ENCODE measurements at places on chromosomes 7 and 10.

- DNase-seq, result no peak
Observed at GRCh38 chr10:129486805-129487204, 19.8 kb downstream of the MGMT start.

GRCh38 chr7:131000389-131000788 lies 266.4 kb upstream of the KLF14 start:
- no peak for DNase-seq

DNA sequence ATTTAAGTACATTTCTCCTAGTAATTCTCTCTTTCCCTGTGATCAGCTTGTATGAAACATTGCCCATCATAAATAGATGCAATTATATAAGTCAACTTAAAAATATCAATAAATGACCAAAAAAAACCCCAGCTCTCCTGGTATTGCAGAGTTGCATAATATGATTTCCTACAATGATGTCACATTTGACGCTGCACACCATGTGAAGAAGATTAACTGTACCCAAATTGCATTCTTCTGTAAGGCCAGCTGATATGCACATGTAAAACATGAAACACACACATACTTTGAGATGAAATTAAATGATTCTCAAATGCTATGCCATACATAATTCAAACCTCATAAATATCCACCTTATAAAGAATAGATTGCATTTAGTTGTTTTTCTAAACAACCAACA lies 115.5 kb downstream of the AGMO start:
- DNase-seq, result no peak

DNA sequence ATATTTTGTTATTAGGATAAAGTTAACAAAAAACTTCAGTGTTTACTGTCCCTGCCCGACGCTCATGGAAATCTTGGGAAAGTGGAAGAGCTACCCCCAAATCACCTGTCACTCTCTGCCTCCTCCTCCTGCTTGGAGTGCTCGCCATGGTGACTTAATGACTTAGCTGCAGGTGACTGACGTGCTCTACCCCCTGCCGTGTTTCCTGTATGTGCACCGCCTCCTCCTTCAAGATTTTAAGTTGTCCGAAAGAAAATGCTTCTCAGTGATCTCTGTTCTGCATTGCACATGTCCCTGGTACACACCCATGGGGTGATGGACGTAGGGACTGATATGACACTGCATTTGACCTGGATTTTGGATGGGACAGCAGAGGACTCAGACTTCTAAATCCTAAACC lies 338.8 kb upstream of the SHH start:
- no peak for DNase-seq

GRCh38 chr10:99266383-99266782 lies 30.7 kb upstream of the HPSE2 start:
- DNase-seq, result no peak

DNA sequence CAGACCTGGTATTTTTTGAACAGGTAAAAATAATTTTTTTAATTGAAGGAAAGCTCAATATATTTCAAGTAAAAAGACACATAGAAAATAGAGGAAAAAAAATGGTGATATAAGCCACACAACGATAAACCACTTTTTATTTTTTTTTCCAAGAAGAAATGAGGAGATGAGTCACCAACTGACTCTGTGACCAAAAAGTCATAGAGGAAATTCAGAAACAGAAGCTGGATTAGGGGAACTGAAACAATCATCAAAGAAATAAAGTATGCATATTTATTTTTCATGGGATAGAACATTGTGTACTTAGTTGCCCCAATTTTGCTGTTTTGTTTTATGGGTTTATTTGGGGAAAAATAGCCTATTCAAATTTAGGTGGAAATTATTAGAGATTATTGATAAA lies 176.8 kb upstream of the AGR3 start:
- no peak for DNase-seq

- DNase-seq, result no peak
Observed at GRCh38 chr7:103116511-103116910, 32.4 kb downstream of the NAPEPLD start.

- no peak for DNase-seq
Observed at GRCh38 chr10:51439645-51440044, 259.8 kb downstream of the CSTF2T start.

- DNase-seq, result no peak
Observed at GRCh38 chr10:14382022-14382421, 51.3 kb upstream of the FRMD4A start.

DNA sequence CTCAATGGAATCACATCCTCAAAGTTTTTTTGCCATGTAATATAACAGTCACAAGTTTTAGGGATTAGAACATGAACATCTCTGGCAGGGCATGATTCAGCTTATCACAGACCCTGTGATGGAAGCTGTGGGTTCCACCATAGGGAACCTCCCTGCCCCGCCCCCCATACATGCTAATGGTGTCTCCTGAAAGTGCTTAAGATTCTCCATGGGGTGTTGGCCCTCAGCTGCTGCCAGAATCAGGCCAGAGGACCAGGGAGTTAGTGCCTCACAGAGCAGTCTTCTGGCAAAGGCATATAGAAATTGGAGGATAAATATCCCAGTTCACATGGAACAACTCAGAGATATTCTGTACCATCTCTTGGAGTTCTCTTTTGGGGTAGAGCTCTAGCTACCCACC lies 119.4 kb downstream of the RAB11FIP2 start:
- no peak for DNase-seq

DNA sequence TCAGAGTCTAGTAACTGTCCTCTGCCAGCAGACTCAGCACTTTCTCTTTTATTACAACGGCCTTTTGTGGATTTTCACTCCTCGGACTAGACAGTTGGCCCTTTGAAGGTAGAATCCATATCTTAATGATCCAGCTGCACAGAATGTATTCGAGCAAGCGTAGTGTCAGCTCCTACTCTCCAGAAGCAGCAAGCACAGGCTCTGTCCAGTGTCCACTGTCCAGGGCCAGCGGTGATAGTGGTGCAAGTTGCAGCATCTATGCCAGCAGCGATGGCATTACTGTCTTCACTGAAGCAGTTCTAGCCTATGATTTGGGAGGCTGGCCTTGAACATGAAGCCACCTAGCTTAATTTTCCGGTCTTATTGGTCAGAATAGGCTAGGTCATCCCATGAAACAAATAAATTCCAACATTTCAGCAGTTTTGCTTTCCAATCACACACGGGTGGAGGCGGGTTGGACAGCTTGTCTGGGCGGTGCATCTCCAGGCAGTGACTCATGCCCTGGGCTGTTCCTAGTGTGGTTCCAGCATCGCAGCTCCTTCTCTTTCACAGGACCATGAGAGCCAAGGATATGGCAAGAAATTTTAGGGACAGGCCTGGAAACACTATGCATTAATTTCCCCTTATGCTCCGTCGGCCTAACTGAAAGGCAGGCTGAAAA lies 108.6 kb upstream of the KCNMA1 start:
- no peak for DNase-seq

- DNase-seq, result no peak
Observed at GRCh38 chr10:13351340-13351915, 3.3 kb upstream of the SEPHS1 start.

DNA sequence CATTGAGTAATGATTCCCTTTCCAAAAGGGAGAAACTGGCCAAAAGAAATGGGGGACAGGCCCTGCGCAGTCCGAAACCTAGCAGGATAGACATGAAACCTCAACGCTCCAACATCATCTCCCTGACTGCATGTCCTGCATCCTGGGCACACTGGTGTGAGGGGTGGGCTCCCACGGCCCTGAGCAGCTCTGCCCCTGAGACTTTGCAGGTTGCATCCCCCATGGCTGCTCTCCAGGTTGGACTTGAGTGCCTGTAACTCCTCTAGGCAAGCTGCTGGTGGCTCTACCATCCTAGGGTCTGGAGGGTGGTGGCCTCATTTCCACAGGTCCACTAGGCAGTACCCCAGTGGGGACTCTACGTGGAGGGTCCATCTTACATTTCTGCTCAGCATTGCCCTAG lies 16.3 kb upstream of the CRYGN start:
- DNase-seq, result no peak

DNA sequence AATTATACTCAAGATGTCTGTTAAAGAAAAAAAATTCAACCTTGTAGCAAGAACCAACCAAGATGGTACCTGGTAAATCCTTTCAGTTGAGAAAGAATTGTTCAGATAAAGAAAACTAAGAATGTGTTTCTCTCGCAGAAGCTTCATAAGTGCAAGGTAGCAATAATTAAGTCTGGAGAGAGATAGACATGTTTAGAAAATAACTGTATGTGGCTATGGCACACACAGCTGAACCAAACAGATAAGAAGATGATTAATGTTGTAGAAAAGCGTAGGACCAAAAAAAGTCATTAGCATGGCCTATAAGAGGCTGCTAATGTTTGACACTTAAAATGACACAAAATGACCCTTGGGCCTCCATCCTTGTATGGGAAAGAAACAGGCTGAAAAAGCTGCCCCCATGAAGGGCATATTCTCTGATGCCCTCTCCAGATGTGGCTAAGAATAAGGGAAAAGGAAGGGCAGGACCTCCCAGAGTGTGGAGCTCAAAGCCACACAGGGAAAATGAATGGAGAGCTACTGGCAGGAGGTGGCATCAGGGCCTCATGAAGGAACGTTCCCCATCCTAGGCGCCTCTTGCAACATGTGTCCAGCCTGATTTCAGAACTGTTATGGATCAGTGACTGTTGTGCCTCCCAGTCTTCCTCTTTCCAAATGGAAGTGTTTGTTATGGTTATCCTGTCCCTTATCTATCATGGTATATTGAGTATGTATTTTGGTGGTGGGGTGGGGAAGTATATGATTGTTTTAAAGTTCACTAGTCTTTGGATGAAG lies 30.7 kb downstream of the TLL2 start:
- no peak for DNase-seq

- DNase-seq, result no peak
Observed at GRCh38 chr7:76997381-76998284, 34.5 kb downstream of the SPDYE17 start.

GRCh38 chr7:155003092-155003375 lies at the start of gene PAXIP1:
TSS of gene PAXIP1 (minus strand) at chr7:155003124. CDS start at chr7:155002929, 195 bp downstream.
- DNase-seq, result no peak

DNA sequence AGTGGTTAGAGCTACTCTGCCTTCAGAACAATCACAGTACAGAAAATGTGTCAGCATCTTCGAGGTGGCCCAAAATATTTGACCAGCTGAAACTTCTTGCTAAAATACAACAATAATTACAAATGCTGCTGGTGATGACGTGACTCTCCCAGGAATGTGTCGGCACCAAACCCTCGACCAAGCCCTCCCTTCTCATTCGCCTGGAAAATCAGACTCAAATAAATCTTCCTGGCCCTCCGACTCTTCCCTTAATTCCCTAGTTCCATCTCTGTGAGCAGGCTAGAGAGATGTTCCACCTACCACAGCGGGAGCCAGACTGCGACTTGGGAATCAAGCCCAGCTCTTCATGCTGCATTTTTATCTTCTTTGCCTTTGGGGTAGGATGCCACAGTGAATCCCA lies 4.1 kb downstream of the PRSS2 start:
- no peak for DNase-seq

GRCh38 chr7:14902589-14903067 lies at the start of gene DGKB:
TSS of gene DGKB (minus strand) at chr7:14902751.
- no peak for DNase-seq

GRCh38 chr10:132575320-132576201 lies 38.0 kb downstream of the INPP5A start:
- DNase-seq, result no peak

DNA sequence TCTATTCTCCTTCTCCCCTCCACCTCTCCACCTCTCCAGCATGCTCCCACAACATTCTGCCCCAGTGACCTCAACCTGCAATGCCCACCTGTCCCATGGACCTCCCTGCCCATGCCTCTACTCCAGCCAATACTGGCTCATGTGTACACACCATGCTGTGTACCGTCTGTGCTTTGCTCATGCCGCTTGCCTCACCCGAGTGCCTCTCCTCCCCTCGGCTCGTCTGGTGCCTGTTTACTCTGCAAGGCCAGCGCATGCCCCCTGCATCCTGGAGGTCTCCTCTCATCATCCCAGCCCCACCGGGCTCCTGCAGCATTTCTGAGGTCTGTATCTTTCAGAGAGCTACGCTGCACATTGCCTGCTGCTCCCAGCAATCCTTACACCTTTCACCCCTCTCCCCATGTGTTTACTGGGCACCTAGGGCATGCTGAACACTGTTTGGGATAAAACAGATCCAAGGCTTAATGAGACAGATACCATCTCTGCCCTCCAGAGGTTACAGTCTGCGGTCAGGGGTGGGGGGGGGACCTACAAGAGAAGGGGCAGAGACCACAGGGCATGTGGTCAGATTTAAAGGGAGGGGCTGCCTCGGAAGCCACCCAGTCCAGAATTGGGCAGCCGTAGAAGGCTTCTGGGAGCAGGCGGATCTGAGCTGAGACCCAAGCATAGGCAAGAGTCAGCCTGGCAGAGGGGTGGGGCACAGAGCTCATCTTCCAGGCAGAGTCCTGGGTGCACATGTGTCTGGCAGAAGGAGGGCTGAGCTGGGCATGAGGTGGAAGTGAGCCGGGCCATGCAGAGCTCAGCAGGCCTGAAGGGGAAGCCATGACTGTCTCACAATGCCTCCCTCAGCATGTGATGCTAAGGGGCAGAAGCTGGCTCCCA lies 29.6 kb upstream of the PSAP start:
- DNase-seq, result no peak

DNA sequence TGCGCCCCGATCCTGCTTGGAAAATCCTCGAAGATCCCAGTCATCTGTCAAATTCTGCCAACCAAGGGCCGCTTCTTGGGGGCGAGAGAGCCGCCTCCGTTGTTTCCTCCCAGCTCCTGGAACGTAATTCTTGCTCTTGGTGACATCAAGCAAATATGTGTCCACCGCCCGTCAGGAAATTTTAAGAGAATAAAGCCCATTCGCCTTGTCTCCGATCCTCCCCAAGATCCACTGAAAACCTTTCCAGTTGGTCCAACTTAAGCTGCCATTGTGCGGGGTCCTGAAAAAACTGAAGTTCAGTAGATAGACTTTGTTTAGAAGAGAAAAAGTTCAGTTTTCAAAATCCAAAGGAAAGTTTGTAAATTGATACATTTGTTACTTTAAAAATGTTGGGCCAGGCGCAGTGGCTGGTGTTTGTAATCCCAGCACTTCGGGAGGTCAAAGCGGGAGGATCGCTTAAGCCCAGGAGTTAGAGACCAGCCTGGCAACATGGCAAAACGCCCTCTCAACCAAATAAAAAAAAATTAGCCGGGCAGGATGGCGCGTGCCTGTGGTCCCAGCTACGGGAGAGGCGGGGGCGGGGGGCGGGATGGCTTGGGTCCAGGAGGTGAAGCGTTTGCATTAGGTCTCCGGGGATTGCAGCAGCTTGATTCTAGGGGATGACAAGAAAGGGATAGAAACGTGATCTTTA lies 1.0 kb upstream of the ZNF800 start:
- DNase-seq, result no peak

- DNase-seq, result no peak
Observed at GRCh38 chr7:66047426-66047825, 28.2 kb upstream of the ASL start.

DNA sequence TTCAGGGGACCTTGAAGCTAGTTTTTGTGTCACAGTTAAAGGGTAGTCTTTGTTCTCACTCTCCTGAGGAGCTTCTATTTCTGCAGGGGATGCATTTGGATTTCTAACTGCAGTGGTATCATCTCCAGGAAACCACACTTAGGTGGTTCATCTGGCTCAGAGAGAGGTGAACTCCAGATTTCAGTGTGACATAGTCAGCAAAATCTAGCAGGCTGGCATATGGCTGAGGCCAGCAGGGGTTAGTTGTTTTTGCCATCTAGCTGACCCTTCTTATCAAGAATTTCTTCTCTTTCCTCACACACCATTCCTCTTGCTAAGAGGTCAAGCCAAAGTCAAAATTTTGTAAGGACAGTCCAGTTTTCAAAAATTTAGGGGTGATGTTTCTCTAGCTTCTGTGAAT lies 248.2 kb downstream of the REEP3 start:
- DNase-seq, result no peak
